ENCODE measurements at places on chromosomes 5 and 9.

DNA sequence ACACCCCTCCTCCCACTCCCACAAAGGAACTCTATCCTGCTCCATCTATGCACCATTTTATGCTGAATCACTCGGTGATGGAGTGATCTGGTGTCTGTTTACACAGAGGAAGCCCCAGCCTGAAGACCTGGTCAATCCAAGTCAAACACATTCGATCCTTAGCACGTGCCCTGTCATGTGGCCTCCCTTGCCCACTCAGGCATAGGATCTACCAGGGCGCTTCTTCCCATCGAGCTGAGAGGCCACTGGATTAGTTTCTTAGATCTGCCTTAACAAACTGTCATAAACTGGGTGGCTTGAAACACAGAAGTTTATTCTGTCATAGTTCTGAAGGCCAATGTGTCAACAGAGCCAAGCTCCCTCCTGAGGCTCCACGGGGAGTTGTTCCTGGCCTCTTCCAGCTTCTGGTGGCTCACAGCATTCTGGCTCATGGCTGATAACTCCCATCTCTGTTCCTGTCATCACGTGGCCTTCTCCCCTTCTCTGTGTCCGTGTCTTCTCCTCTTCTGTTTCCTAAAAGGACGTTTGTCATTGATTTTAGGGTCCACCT lies 34.2 kb downstream of the FOXI1 start:
- DNase-seq = no peak

DNA sequence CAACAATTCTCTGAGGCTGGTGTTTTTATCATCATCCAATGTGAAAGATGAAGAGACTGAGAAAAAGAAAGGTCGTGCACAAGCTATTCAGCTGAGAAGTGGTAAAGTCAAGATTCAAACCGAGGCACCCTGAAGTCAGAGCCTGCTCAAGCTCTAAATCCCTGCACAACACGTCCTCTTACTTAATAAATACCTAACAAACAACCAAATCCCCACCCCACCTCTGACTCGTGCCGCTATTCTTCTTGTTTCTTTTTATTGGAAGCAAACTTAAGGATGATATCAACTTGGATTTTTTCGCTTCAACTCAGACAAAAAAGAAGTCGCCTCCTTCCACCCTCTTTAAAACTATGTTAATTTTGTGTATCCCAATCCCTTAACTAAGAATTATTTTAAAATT lies 140.2 kb downstream of the CEP120 start:
- DNase-seq = no peak

DNA sequence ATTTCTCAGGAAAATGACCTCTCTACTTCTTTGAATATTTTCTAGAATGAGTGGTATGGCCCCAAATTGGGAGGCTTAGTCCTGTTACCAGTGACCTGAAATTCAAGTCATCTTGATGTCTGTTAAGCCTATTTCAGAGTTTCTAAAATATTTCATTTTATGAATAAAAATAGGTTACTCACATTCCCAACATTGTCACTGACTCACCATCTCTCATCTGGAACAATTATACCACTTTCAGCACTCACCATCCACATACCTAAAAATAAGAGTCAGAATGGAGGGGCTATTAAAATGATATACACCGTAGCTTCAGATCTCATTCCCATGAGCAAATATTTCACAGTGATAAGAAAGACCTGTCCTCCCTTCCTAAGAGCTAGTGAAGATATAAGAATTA lies 71.8 kb downstream of the KIAA1958 start:
- no peak for DNase-seq

DNA sequence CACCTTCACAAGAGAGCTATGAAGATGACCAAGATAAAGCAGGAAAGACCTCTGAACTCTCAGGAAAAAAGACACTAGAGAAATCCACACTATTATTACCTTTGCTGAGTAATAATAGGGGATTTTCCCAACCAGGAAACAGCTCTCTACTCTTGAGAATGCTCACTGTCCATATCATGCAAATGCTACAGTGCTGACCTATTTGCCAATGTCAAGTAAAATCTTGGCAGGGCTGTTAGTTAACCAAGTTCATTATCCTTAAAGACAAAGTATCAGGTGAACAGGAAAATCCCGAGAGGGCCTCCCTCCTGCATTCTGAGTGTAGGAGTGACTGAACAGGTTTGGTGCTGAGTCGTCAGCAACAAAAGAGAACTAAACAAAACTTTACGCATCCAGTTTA lies 306.6 kb downstream of the ACTL7B start:
- no peak for DNase-seq

- DNase-seq = no peak
Measured at GRCh38 chr9:128214571-128215490, 11.7 kb downstream of the DNM1 start.

Data from Right ventricle myocardium inferior (tissue), 1 donor.